Occipital lobe (tissue), 3 donors: ENCODE measurements at places on chromosomes 1 and 21.
A peak's percentile ranks its signal among the peaks of the same experiment; 100 is the strongest.

GRCh38 chr1:46310321-46310720 is 6.8 kb downstream of the UQCRH start:
- no peak for DNase-seq

GRCh38 chr1:67052741-67053534 is 1.0 kb downstream of the SLC35D1 start:
- DNase-seq: peak; percentile 51

DNA sequence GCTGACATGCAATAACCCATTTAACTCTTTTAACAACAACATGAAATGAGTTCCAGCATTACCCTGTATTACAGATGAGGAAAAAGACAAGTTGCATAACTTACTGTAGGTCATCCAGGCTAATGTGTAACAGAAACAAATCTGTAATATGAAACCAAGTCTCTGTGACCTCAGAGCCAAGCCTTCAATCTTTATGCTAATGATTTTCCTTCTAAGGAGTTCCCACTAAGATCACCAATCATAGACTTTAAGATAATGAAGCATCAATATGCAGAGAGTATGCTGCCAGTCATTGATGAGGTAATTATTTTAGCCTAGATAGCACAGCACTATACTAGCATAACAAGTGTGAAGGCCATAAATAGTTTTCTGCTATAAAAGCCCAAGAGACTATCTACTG is 35.6 kb upstream of the RNPC3 start:
- DNase-seq: no peak

- DNase-seq: no peak
Observed at GRCh38 chr1:28249013-28249865, 10.1 kb upstream of the SESN2 start.

DNA sequence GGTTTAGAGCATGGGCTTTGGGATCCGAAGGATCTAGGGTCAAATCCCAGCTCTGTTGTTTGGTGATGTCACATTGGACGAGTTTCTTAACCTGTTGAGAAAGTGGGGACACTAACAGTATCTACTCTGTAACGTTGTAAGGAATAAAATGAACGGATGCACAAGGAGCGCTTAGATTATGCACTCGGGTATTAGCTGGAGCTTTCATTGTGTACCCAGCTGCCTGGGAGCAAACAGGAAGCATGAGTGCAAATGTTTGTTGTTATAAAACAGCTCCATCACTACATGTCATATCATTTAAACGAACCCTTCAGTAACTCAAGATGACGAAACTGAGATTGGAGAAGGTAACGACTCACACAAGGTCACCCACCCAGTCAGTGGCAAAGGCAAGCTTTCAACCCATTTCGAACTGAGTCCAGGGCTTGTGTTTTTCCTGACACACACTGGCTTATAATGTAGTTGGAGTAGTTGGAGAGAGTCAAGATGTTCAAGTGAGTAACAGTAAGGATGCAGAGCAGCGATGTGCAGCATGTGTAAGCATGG is 16.2 kb upstream of the SLC6A17 start:
- no peak for DNase-seq
